ENCODE measurements at places on chromosomes 4 and X.

- H3K27ac ChIP-seq = no peak overlapping the region
- no peaks in the 10 kb centered on the region for H3K36me3 ChIP-seq
- no peak for DNase-seq
- no peaks in the 10 kb centered on the region for H3K27me3 ChIP-seq
These were observed 319.3 kb upstream of the PPARGC1A start for GRCh38 chr4:24209131-24209530.

GRCh38 chr4:113209153-113209552 lies 159.7 kb downstream of the ANK2 start:
- no peaks in the 10 kb centered on the region for H3K27me3 ChIP-seq
- H3K4me3 ChIP-seq = no peak overlapping the region
- no peaks in the 10 kb centered on the region for H3K4me1 ChIP-seq
- no peak for DNase-seq
- H3K36me3 ChIP-seq = no peaks in the 10 kb centered on the region

DNA sequence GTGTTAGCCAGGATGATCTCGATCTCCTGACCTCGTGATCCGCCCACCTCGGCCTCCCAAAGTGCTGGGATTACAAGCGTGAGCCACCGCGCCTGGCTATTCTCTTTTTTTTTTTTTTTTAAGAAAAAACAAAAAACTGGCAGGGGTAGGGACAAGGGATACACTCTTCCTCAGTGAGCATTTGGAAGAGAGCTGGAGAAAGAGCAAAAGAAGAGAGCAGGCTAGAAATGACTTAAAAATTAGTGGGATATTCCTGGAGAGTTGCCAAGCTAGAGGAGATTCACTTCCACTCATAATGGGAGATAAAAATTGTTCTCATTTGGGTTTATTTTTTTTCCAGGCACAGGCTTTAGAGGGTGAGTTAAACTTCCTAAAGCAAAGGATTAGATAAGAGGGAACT lies 140.0 kb upstream of the SCML1 start:
- H3K4me1 ChIP-seq = no peaks in the 10 kb centered on the region
- H3K36me3 ChIP-seq = no peaks in the 10 kb centered on the region
- no peak overlapping the region for H3K27ac ChIP-seq

- H3K36me3 ChIP-seq = no peaks in the 10 kb centered on the region
- no peaks in the 10 kb centered on the region for H3K4me1 ChIP-seq
- H3K4me3 ChIP-seq = no peak overlapping the region
- H3K27ac ChIP-seq = no peak overlapping the region
- H3K27me3 ChIP-seq = no peaks in the 10 kb centered on the region
- no peak for DNase-seq
These were observed 219.4 kb upstream of the RADX start for GRCh38 chrX:106392346-106392745.

DNA sequence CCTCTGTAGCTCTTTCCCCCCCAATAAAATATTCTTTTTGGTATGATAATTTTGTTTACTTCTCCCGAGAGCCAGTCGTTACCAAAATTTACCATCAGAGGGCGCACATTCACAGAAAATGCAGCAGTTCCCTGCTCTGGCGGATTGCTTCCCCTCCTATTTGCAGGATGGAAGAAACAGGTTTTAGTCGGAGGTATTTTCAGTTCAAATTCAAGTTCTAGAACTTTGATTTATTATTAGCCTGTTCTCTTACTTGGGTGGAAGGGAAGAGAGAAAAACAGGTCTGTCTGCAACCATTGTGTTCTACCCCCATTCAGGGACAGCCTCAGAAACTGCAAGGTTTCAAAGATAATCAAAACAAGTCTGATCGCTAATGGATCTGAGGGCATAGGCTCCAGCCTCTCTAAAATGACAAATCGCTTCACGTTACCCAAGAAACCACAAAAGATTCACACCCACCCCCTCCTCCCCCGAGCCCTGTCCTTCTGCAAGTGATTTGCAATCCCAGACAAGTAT lies 263.8 kb upstream of the RPS6KA3 start:
- peaks cover 6% of the 10 kb centered on the region for H3K4me1 ChIP-seq
- no peak for DNase-seq
- peaks cover 33% of the 10 kb centered on the region for H3K27me3 ChIP-seq
- H3K4me3 ChIP-seq = no peak overlapping the region
- H3K27ac ChIP-seq = no peak overlapping the region
- no peaks in the 10 kb centered on the region for H3K36me3 ChIP-seq

DNA sequence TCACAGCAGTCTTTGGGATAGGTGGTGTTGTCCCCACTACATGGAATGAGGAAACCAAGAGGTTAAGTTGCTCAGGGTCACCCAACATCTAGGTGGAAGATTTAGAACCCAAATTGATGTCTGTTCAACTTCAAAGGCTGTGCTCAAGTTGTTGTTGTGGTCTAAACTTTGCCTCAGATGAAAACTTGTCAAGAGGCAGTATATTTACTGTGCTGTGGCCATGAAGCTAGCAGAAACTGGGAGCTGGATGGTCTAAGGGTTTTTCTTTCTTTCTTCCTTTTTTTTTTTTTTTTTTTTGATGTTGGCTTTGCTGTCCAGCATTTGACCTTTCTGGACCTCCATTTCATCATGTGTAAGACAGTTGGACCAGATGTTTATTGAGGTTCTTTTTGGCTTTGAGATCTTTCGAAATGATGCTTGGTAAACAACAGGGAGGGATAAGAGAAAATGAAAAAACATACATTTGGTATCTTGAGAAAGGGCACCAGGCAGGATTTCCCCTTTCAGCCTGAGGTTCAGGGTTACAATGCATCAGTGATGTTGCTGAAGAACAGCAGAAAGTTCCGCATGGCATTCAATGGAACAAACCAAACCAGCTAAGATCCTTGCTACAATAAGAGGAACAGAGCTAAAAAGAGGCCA lies 166.2 kb upstream of the RPS6KA3 start:
- no peaks in the 10 kb centered on the region for H3K36me3 ChIP-seq
- peaks cover 10% of the 10 kb centered on the region for H3K4me1 ChIP-seq
- peak overlapping the region; percentile 47 for H3K27ac ChIP-seq
- H3K27me3 ChIP-seq = no peaks in the 10 kb centered on the region

- no peaks in the 10 kb centered on the region for H3K4me1 ChIP-seq
- no peaks in the 10 kb centered on the region for H3K27me3 ChIP-seq
- H3K4me3 ChIP-seq = no peak overlapping the region
- no peaks in the 10 kb centered on the region for H3K36me3 ChIP-seq
- H3K27ac ChIP-seq = no peak overlapping the region
These were observed 126.8 kb downstream of the NAA11 start for GRCh38 chr4:79198951-79199587.

DNA sequence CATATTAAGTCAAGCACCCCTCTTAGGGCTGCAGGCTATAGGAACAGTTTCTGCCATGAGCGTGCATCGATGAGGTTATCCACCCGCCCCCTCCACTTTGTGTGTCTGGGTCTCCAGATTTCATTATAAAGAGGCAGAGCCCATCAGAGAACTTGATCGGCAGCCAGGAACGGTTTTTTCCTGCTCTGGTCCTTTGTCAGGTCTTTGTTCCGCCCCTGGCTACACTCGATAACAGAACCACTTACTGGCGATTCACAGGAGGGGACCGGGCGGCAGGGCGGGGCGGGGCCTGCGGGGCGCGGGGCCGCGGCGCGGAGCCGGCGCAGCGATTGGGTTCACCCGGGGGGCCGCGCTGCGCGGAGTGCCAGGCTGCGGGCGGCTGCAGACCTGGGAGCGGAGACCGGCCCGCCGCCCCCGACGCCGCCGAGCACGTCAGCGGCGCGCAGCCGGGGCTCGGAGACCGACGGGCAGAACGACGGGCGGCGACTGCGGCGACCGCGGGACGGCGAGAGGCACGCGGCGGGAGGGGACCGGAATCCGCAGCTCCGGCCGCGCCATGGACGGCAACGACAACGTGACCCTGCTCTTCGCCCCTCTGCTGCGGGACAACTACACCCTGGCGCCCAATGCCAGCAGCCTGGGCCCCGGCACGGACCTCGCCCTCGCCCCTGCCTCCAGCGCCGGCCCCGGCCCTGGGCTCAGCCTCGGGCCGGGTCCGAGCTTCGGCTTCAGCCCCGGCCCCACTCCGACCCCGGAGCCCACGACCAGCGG lies at the start of gene SLC10A4:
TSS of gene SLC10A4 (plus strand) at position 338 of the 771 bp plus-strand sequence. CDS start at position 557, 219 bp downstream.
- H3K4me3 ChIP-seq = peak within 1 kb of the TSS; percentile 75
- H3K36me3 ChIP-seq = no peaks in the 10 kb centered on the region
- H3K27me3 ChIP-seq = peaks cover 66% of the 10 kb centered on the region
- peaks cover 9% of the 10 kb centered on the region for H3K4me1 ChIP-seq
- DNase-seq = no peak

GRCh38 chr4:8294036-8294435 lies 24.5 kb downstream of the HTRA3 start:
- H3K27ac ChIP-seq = no peak overlapping the region
- no peaks in the 10 kb centered on the region for H3K4me1 ChIP-seq
- H3K4me3 ChIP-seq = no peak overlapping the region

DNA sequence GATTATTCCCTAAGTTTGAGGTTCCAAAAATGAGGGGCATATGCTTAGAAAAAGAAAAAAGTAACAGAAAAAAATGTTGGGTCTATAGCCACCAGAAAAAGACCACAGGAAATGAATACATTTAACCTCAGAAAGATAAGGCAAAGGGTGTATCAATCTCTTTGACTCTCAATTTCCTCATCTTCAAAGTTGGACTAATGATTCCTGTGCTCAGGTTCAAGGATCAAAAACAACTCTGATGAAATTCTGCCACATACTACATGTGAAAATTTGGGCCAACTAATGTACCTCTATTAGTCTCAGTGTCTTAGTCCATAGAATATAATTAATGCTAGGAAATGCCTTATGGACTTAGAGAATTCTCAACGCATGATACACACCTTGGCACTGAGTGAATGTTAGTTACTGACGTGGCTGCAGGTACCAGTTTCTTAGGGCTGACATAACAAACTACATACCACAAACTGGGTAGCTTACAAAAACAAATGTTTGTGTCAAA lies 257.7 kb downstream of the ANKRD50 start:
- H3K27me3 ChIP-seq = no peaks in the 10 kb centered on the region
- no peaks in the 10 kb centered on the region for H3K36me3 ChIP-seq
- no peak for DNase-seq
- H3K4me1 ChIP-seq = no peaks in the 10 kb centered on the region
- H3K4me3 ChIP-seq = no peak overlapping the region
- H3K27ac ChIP-seq = no peak overlapping the region

DNA sequence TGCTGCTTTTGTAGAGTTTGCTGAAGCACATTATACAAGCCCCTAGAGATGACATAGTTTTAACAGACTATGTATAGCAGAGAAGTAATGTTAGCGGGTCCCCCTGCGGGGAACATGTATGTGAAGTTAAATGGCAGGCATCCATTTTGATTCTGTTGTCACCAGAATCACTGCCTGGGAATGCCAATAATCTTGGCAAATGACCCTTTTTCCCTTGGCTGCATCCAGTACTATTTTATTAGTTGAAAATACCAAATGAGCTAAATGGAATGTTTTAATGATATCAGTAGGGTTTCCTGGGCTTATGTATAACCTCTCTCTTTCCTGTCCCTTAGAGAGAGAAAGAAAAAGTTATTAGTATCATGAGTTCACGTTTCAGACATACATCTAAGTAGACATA lies 93.6 kb downstream of the LIMCH1 start:
- H3K27ac ChIP-seq = no peak overlapping the region
- no peak for DNase-seq
- H3K4me1 ChIP-seq = no peaks in the 10 kb centered on the region
- H3K27me3 ChIP-seq = no peaks in the 10 kb centered on the region

DNA sequence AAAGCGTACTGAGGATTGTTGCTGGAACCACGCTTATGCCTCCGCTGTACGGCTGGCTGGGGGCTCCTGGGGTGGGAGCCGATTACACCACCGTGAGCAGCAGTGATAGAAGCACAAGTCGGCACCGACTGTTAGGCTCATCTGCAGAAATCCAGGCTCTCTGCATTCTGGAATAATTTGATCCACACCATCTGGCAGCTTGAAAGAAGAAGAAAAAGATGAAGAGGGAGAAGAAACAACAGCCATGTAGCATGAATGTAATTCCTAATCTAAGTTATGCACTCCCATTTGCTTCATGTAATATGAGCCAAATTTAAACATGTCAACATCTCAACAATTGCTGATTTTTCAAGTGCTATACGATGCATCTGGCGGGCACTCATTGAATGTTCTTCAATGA lies 84.6 kb upstream of the DHX15 start:
- H3K4me1 ChIP-seq = no peaks in the 10 kb centered on the region
- H3K4me3 ChIP-seq = no peak overlapping the region
- no peak for DNase-seq

DNA sequence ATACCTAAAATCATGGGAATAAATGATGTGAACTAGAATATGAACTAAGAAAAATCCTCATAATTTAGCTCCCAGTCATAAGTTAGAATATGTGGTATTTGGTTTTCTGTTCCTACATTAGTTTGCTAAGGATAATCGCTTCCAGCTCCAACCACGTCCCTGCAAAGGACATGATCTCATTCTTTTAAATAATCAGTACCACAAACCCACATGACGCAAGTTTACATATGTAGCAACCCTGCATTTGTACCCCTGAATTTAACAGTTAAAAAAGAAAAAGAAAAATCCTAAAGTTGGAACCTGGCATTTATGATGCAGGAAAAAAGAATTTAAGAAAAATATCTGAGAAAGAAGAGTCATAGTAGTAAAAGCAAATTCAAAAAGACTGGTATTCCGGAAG lies 13.3 kb downstream of the UBA6 start:
- peaks cover 33% of the 10 kb centered on the region for H3K4me1 ChIP-seq
- peaks cover 33% of the 10 kb centered on the region for H3K36me3 ChIP-seq
- no peaks in the 10 kb centered on the region for H3K27me3 ChIP-seq
- no peak overlapping the region for H3K4me3 ChIP-seq

GRCh38 chr4:17717301-17717700 lies 64.1 kb downstream of the FAM184B start:
- H3K36me3 ChIP-seq = no peaks in the 10 kb centered on the region
- H3K4me3 ChIP-seq = no peak overlapping the region
- no peak for DNase-seq

DNA sequence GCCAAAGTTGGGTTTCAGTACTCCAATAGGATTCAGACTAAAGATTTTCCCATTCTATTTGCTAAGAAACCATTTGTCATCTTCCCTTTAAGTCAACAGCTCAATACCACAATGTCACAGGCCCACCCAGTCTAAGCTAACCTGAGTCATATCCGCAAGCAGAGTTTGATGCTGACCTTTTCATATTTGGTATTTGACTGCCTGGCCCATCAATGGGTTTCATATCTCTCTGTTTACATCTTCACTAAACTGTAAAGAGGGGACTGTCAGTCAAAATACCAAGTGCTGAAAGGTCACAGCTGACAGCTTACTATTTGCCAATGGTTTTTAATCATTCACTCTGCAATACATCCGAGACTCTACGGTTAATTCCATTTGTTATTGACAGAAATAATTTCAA lies 707.5 kb upstream of the ACTRT1 start:
- DNase-seq = no peak
- no peaks in the 10 kb centered on the region for H3K36me3 ChIP-seq
- peaks cover 2% of the 10 kb centered on the region for H3K27me3 ChIP-seq
- no peak overlapping the region for H3K27ac ChIP-seq
- no peak overlapping the region for H3K4me3 ChIP-seq
- no peaks in the 10 kb centered on the region for H3K4me1 ChIP-seq

DNA sequence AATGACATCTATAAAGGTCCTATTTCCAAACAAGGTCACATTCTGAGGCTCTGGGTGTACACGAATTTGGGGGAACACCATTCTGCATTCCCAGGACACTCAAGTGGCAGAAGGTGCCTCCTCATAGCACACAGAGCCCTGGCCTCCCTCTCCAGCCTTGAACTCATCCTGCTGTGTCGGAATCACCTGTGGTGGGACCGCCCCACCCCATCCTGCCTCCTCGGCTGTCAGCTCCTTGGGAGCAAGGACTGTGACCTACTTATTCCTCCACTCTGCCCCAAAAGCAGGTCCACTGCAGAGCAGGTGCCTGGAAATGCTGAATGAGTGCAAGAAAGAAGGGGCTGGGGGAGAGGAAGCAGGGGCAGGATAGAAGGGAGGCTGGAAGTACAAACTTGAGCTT lies 33.5 kb downstream of the HTRA3 start:
- peaks cover 23% of the 10 kb centered on the region for H3K27me3 ChIP-seq
- no peak overlapping the region for H3K27ac ChIP-seq
- H3K4me1 ChIP-seq = peaks cover 6% of the 10 kb centered on the region
- no peak for DNase-seq

All from natural killer cell treated with Interleukin-12 subunit alpha and Interleukin-12 subunit beta and Interleukin-15 and Interleukin-18, amount 100 ng/mL, for 72 hours (primary cell).